Cerebellar cortex (tissue), 1 donor: ENCODE measurements at places on chromosomes 11 and 22.

GRCh38 chr11:44952082-44952481 lies 1.4 kb upstream of the TP53I11 start:
- DNase-seq = no peak

- DNase-seq = no peak
Observed at GRCh38 chr11:112316971-112317370, 56.3 kb upstream of the PLET1 start.

DNA sequence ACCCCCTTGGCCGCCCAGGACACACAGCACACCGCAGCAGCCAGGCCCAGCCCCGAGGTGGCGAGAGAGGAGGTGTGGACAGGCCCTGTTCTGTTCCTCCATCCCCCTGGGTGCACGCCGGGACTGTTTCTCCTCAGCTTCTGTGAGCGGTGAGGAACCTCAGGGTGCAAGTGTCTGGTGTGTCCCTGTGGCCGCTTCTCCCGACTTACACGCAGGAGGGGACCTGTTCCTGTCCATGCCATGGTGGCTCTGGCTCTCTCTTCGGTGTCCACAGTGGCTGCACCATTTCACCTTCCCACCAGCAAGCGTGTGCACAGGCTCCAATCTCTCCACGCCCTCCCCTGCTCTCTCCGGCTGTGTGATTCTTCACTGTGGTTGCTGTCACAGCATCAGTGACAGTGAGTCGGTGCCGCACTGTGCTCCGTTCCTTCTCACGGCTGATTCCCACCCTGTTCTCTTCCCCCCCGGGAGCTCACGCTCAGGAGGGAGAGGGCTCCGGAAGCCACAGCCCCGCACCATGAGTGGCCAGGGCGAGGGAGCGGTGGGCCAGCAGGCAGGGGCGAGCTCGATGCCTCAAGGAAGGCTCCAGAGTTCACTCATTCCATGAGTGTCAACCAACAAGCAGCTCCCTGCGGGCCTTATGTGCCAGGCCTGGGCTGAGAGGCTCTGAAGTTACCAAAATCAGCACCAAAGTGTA lies 18.6 kb upstream of the WNT7B start:
- DNase-seq = no peak

- no peak for DNase-seq
Observed at GRCh38 chr11:23502826-23503225, 642.6 kb upstream of the CCDC179 start.

DNA sequence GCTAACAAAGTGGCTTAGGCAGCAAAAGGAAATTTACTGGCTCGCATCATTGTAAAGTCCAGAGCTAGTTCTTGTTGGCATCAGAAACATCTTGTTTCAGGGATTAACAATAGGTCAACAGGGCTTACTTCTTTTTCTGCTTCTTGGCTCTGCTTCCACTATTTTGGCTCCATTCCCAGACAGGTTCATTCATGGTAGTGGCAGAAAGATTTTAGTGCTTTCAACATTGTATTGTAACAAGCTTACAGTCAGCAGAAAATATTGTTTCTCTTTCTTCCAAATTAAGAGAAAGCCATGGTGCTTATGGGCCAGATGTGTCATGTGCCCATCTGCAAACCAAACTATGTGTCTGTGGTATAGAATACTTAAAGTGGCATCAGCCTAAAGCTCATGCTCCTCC lies 315.6 kb downstream of the RAB38 start:
- no peak for DNase-seq

GRCh38 chr22:47600281-47600680 lies 837.8 kb downstream of the TBC1D22A start:
- DNase-seq = no peak

GRCh38 chr11:73196576-73196975 lies 21.5 kb upstream of the P2RY2 start:
- DNase-seq = no peak

DNA sequence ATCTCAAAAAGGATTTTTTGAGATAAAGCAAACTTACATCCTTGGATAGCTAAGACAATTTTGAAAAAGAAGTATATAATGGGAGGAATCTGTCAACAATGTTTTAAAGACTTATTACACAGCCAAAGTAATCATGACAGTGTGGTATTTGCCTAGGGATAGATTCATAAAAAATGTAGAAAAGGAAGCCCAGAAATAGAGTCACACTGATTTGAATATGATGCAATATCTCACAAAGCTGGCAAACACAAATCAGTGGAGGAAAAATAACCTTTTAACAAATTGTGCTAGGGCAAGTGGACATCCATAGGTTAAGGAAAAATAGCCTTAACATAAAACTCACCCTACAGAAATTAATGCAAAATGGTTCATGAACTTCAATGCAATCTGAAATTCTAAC lies 6.0 kb downstream of the XKR3 start:
- no peak for DNase-seq

GRCh38 chr11:74739546-74740270 lies 8.5 kb upstream of the CHRDL2 start:
- peak; percentile 74 for DNase-seq

DNA sequence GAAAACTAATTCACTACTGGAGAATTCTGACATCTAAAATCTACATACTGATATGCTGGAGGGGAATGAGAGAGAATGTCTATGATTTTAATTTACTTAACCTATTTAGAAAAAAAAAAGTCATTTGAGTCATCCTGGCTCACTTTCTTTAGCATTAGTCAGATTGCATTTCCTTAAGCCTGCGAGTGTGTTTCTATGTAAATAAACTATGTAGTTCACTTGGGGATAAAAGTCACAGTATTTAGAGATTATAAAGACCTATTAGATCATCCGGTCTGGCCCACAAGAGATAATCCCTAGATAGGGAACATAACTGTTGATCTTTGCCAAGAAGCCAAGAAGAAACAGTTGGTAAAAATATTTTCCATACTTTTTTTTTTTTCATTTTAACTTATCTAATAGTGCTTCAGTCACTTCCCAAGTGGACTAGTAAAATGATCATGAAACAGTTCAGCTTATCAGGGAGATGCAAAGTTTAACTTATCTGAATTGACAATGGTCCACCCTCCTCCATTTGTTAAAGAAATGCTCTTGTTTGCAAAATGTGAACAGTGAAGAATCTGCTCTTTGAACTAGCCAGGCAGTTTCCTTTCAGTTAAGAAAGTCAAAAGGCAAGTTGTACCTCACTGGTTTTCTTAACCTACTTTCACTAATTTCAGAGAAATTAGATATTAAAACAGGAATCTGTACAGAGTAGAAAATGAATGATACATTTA lies 21.2 kb upstream of the BLID start:
- no peak for DNase-seq

- peak; percentile 56 for DNase-seq
Observed at GRCh38 chr11:66082946-66083698, 13.1 kb downstream of the PACS1 start.

GRCh38 chr11:32309530-32310213 lies 125.7 kb downstream of the WT1 start:
- no peak for DNase-seq

GRCh38 chr22:46362203-46362933 lies 26.9 kb downstream of the TRMU start:
- DNase-seq = no peak

- DNase-seq = no peak
Observed at GRCh38 chr11:65857500-65857852, 504 bp downstream of the CFL1 start.

DNA sequence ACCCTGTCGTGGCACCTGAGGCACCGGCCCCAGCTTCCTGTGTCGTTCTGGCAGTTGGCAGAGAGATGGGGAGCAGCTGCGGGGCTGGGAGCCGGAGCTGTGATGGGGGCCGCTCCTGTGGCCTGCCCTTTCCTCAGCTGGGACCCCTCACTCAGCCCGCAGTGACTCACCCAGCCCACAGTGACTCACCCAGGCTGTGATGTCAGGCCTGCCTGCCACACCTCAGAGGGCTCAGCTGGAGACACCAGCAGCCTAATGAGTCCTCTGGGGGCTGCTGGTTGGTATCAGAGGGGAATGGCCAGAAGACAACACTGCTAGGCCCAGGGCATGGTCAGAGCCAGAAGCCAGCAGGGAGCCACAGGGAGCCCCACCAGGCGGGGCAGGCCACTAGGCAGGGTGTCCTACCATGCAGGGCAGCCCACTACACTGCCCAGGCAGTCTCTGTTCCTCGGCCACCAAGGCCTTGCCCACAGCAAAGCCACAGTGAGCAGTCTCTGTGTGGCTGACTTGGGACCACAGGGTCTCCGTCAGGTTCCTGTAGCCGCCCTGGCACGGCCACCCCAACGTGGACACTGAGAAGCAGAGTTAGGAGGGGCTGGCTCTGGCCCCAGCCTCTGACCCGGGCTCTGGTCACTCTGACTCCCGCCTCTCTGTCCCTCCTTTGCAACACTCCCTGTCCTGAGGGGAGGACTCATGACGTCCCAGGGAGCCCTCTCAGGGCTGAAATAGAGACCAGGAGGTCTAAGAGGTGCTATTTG lies 4.2 kb upstream of the FXYD2 start:
- DNase-seq = no peak

GRCh38 chr11:84468235-84468634 lies 1158.9 kb downstream of the DLG2 start:
- no peak for DNase-seq

- no peak for DNase-seq
Observed at GRCh38 chr11:10529279-10529678, 11.7 kb downstream of the RNF141 start.

- no peak for DNase-seq
Observed at GRCh38 chr11:60809249-60809648, 24.1 kb downstream of the MS4A10 start.

- peak; percentile 55 for DNase-seq
Observed at GRCh38 chr11:126720539-126721235, 279.9 kb downstream of the KIRREL3 start.

- no peak for DNase-seq
Observed at GRCh38 chr11:65159012-65159411, 11.0 kb upstream of the SPDYC start.

GRCh38 chr11:109304159-109304558 lies 117.8 kb upstream of the C11orf87 start:
- DNase-seq = no peak

GRCh38 chr11:133249530-133249929 lies 282.8 kb downstream of the OPCML start:
- DNase-seq = no peak

DNA sequence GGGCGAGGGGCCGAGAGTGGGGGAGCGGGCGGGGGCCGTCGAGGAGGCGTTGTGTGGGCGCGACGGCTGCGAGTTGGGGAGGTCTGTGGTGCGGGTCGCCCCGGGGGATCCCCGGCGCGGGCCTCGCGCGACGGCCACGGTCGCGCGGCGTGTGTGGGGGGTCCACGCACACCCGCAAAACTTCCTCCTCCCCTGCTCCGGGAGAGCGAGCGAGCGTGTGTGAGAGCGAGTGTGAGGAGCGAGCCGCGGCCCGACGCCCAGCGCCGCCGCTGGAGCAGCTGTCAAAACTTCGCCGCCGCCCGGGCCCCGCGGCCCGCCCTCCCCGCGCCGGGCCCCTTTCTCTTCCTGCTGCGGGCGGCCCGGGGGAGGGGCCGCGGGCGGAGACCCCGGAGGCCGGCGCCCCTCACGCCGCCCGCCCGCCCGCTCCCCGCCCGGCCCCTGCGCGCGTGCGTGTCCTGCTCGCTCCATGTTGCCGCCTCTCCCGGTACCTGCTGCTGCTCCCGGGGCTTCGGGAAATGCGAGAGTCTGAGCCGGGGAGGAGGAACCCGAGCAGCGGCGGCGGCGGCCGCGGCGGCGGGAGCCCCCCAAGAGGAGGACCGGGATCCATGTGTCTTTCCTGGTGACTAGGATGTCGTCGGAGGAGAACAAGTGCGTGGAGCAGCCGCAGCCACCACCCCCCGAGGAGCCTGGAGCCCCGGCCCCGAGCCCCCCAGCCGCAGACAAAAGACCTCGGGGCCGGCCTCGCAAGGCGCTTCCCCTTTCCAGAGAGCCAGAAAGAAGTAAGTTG lies 9.0 kb upstream of the CCT8L2 start:
- DNase-seq = no peak

DNA sequence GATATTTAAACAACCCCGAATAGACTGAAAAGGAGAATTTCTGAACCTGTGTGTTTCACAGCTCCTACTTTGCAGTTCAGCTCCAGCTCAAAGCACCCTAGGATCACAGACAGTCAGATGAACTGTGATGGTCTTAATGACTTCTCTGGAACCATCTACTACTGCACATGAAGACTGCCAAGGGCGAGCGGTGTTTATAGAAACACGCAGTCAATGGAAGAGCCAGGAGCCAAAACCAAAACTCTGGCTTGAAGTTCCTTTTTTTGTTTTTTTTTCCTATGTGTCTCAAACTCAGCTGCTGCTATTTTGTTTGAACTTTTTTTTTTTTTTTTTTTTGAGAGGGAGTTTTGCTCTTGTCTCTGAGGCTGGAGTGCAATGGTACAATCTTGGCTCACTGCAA lies 382.6 kb upstream of the SYN3 start:
- no peak for DNase-seq

- no peak for DNase-seq
Observed at GRCh38 chr11:76347466-76347865, 33.5 kb downstream of the THAP12 start.

DNA sequence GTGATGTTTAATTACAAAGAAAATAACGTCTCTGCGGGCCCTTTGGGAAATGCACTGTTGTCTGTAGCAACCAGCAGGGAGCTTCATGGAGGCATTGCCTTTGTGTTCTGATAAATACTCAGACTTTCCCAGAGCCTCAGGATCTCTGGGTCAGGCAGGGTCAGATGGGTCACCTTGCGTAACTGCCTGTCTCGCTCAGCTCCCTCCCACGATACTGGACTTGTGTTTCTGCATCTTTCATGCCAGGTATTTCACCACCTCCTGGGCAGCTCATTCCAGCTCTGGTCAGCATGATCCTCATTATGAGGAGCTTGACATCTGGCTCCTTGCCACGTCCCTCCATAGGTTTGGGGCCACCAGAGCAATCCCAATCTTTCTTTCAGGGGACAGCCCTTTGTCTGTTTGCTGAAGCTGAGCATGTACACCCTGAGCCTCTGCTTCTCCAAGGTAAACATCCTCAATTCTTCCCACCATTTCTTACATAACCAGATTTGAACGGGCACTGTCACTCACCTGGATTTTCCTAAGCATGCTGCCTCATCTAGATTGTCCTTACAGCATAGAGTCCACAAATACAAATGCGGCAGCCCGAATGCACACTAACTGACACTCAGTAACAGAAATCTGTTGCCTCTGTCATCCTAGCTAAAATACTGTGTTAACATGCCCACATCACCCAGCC lies 162.3 kb downstream of the LARGE1 start:
- DNase-seq = no peak

DNA sequence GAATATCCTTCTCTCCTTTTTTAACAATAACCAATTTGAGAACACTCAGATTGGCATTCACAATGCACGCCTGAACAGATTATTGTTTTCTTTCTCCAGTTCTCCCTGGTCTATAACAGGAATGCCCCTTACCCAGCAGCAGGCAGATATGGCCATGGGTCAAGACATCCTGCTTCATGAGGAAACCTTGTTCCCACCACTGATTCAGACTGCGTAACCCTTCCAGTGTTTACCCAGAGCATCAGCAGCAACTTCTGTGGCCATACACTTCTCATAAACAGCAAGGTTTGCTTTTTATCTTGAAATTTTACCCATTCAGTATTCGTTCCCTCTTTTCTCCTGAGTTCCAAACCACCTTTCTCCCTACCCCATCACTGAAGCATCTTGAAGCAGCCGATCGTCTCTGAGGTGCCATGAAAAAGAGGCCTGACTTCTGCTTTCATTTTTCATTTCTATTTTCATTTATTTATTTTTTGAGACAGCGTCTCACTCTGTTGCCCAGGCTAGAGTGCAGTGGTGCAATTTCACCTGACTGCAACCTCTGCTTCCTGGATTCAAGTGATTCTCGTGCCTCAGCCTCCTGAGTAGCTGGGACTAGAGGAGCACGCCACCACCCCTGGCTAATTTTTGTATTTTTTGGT lies 9.6 kb downstream of the PTS start:
- DNase-seq = no peak
